Stimulated activated CD4-positive, alpha-beta T cell treated with anti-CD3 and anti-CD28 coated beads, Interleukin-1b, Interleukin-23, amount 100 ng/mL, for 24 hours (primary cell): ENCODE measurements at places on chromosomes 3 and 15.

- DNase-seq: no peak
Measured at GRCh38 chr15:80416702-80417101, 12.5 kb downstream of the ARNT2 start.

GRCh38 chr3:173770011-173770410 is 372.5 kb downstream of the NLGN1 start:
- no peak for DNase-seq

DNA sequence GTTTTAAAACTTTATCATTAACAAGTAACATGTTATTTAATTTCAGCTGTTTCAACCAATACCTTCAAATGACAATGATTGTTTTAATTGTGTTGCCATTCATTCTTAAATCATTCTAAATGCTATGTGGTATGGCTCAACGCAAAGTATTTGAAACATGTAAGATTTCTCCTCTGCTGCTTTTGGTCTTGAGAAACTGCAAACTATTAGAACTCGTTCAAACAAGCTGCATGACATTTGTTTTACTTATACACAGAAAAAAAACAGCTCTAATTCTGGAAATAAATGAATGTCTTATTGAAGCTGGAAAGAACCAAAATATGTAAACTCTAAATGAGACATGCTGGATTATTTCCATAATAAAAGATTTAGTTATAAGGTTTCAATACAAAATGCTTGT is 29.3 kb downstream of the FBN1 start:
- no peak for DNase-seq

DNA sequence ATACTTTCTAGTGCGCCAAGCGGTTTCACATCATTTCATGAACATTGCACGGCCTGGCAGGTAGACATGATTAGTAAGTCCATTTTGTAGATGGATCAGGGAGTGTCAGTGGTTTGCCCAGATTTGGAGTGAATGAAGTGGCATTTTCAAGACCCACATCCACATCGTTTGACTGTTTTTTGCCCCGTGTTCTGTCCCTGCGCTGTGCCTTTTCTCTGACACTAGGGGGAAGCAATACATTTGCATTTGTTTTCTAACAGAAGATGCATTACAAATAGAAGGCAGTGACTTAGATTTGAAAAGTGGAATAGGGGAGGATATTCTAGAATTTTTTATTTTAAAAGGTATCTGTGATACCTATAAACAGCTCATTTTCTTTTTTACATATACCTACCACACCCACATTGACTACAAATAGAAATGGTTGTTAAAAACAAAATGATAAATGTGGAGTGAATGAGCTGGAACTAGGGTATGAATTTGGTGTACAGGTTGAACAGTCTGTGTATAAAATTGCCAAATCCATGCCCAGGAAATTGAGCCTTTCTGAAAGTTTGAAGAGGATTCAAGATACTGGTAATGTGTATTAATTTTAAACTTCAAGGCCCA is 98.0 kb downstream of the USP13 start:
- DNase-seq: no peak

DNA sequence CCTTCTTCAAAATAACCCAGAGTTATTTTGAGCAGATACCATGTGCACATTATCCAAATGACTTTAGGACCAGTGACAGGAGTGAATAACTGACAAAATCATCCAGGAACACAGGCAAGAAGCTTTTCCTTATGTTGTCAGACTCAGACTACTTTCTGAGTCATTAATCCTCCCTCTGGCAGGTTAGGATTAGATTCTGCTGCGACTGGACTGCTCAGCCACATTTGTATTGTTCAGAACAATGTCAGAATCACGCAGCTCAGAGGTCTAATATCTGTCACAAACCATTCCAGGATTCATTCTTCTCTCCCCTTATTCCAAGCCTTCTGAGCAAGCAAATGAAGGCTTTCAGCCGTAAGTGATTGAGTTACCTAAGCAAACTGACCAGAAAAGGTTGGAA is 34.8 kb upstream of the FAM174B start:
- no peak for DNase-seq

DNA sequence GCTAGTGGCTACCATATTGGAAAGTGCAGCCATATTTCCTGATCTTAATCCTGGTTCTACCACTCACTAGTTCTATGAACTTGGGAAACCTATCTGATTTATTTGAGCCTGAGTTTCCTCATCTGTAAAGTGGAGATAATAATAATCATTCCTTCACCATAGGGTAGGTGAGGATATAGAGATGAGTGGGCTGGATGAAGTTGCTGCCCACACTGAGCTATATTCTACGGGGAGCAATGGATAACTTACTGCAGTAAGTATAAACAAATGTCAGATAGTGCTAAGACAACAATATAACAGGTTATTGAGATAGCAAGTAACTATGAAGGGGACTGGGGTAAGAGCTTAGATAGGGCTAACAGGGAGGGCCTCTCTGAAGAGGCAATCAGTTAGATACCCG is 251.5 kb upstream of the ADAMTS9 start:
- DNase-seq: no peak

- no peak for DNase-seq
Measured at GRCh38 chr3:52093756-52094545, 37.6 kb upstream of the DUSP7 start.
